ENCODE measurements at places on chromosomes 16 and 17. TPM values are rescaled to one million over a fixed set of nuclear protein-coding genes. Genes with fewer than 3 reads are reported as not detected.

NSF gene
- 50.0 TPM for total RNA-seq

DNA sequence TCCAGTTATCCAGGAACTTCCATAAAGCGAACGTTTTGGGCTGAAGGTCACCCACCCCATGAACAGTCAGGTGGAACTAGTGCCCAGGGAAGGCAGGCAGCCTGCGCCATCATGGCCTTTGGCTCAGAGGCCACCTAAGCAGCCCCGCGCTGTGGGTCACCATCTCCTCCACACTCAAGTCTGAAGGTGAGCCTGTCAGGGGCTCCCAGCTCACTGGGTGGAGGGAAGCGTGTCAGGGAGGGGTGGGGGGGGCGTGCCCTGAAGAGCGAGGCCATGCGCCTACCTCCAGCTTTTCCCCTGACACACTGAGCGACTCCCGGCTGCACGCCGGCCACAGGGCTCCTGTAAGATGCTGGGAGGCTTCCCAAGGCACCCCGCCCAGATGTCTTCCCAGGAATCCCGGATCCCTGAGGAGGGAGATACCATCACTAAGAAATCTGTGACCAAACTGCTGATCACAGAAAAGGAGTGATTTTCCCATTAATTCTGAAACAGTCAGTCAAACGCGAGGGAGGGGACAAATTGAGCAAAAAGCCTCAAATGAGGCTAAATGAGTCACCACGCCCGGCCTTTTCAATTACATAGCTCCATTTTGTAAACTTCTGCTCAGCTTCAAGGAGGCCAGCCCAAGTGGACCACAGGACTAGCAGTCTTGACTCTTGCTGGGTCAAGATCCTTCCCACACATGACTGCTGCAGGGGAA, 26.5 kb upstream of the SLC25A19 start:
- H3K27ac ChIP-seq, result peak overlapping the region; percentile 45
- H3K4me1 ChIP-seq, result peaks cover 33% of the 10 kb centered on the region
- H3K27me3 ChIP-seq, result no peaks in the 10 kb centered on the region
- peaks cover 21% of the 10 kb centered on the region for H3K36me3 ChIP-seq
- DNase-seq, result no peak
- no peak overlapping the region for H3K4me3 ChIP-seq

- no peaks in the 10 kb centered on the region for H3K27me3 ChIP-seq
- no peak for DNase-seq
- H3K36me3 ChIP-seq, result no peaks in the 10 kb centered on the region
- no peak overlapping the region for H3K4me3 ChIP-seq
- H3K27ac ChIP-seq, result no peak overlapping the region
These were observed 290.5 kb downstream of the CPPED1 start for GRCh38 chr16:12513076-12513790.

FBXO39 gene
- 1.5 TPM for total RNA-seq

GRCh38 chr17:81966343-81967243, 5.6 kb upstream of the NOTUM start:
- H3K27me3 ChIP-seq, result peaks cover 31% of the 10 kb centered on the region
- H3K4me3 ChIP-seq, result no peak overlapping the region
- H3K36me3 ChIP-seq, result no peaks in the 10 kb centered on the region
- no peak overlapping the region for H3K27ac ChIP-seq

- no peak for DNase-seq
- no peaks in the 10 kb centered on the region for H3K4me1 ChIP-seq
- no peak overlapping the region for H3K4me3 ChIP-seq
- H3K27me3 ChIP-seq, result no peaks in the 10 kb centered on the region
These were observed 39.1 kb upstream of the PABPN1L start for GRCh38 chr16:88905563-88905962.

DNA sequence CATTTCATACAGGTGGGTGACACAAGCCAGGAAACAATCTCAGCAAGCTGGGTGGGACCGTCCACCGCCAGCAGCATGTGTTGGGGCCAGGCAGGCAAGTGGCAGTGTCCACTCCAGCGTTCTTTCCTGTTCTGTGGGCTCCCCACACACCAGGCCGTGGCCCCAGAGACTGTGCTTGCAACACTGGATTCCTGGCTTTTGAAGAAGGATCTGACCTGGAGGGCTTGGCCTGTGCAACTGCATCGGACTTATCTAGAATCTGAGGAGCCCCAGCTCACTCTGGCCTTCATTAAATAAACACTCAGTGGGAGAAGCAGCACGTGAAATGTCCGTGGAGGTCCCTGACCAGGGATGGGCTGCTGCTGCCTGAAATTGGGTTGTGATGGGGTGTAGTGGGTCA, 3.2 kb downstream of the KSR1 start:
- H3K27me3 ChIP-seq, result no peaks in the 10 kb centered on the region
- H3K36me3 ChIP-seq, result no peaks in the 10 kb centered on the region
- H3K4me1 ChIP-seq, result peaks cover 75% of the 10 kb centered on the region
- DNase-seq, result no peak
- no peak overlapping the region for H3K27ac ChIP-seq
- no peak overlapping the region for H3K4me3 ChIP-seq

TBC1D3E gene
- total RNA-seq, result not detected

DNA sequence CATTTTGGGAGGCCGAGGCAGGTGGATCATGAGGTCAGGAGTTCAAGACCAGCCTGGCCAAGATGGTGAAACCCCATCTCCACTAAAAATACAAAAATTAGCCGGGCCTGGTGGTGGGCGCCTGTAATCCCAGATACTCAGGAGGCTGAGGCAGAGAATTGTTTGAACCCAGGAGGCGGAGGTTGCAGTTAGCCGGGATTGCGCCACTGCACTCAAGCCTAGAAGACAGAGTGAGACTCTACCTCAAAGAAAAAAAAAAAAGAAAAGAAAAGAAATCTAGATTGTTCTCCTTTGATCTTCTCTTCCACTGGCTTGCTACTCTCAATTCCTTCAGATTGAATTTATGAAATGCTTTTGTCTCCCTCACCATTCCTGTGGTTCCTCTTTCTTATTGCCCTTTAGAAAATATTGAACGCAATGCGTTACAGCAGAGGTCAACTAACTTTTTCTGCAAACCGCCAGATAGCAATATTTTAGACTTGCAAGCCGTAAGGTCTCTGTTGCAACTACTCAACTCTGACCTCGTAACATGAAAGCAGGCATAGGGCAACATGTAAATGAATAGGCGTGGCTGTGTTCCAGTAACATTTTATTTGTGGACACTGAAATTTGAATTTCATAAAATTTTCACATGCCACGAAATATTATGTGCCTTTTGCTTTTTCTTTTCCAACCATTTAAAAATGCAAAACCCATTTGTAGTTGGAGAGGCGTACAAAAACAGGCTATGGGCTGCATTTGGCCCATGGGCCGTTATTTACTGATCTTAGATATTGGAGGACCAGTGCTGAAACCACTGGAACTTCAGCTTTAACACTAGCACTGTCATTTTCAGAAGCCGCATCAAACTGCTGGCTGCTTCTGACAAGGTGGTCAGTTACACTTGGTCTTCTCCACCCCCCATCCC, 24.8 kb downstream of the PITPNC1 start:
- peaks cover 24% of the 10 kb centered on the region for H3K36me3 ChIP-seq
- peak overlapping the region; percentile 63 for H3K4me3 ChIP-seq
- no peak for DNase-seq
- peaks cover 60% of the 10 kb centered on the region for H3K4me1 ChIP-seq
- H3K27me3 ChIP-seq, result no peaks in the 10 kb centered on the region
- peak overlapping the region; percentile 95 for H3K27ac ChIP-seq

GRCh38 chr16:79621027-79621426, 20.5 kb upstream of the MAF start:
- H3K27ac ChIP-seq, result no peak overlapping the region
- H3K27me3 ChIP-seq, result peaks cover 35% of the 10 kb centered on the region
- no peak for DNase-seq
- H3K4me3 ChIP-seq, result no peak overlapping the region
- H3K4me1 ChIP-seq, result peaks cover 56% of the 10 kb centered on the region

TBX4 gene
- total RNA-seq, result not detected

TP53TG3B gene
- total RNA-seq, result not detected

SOCS3 gene
- 9.9 TPM for total RNA-seq

- peaks cover 3% of the 10 kb centered on the region for H3K27me3 ChIP-seq
- no peak overlapping the region for H3K27ac ChIP-seq
- no peaks in the 10 kb centered on the region for H3K36me3 ChIP-seq
- DNase-seq, result no peak
- H3K4me3 ChIP-seq, result no peak overlapping the region
These were observed 25.3 kb upstream of the GCSH start for GRCh38 chr16:81121474-81121990.

GRCh38 chr17:63433746-63434591, 12.1 kb downstream of the CYB561 start:
- H3K4me1 ChIP-seq, result peaks cover 63% of the 10 kb centered on the region
- H3K4me3 ChIP-seq, result peak overlapping the region; percentile 56
- peak overlapping the region; percentile 97 for H3K27ac ChIP-seq
- peaks cover 2% of the 10 kb centered on the region for H3K36me3 ChIP-seq

GRCh38 chr17:82943339-82943738, 103.5 kb upstream of the ZNF750 start:
- no peaks in the 10 kb centered on the region for H3K4me1 ChIP-seq
- peaks cover 59% of the 10 kb centered on the region for H3K36me3 ChIP-seq
- no peaks in the 10 kb centered on the region for H3K27me3 ChIP-seq
- H3K27ac ChIP-seq, result no peak overlapping the region
- H3K4me3 ChIP-seq, result no peak overlapping the region

- peaks cover 20% of the 10 kb centered on the region for H3K27me3 ChIP-seq
- H3K27ac ChIP-seq, result no peak overlapping the region
These were observed 39.0 kb upstream of the EMP2 start for GRCh38 chr16:10619271-10619849.

GRCh38 chr17:31522284-31522931, 130.9 kb downstream of the RAB11FIP4 start:
- no peak overlapping the region for H3K4me3 ChIP-seq
- no peak for DNase-seq
- H3K27ac ChIP-seq, result no peak overlapping the region

- H3K4me3 ChIP-seq, result peak within 1 kb of the TSS; percentile 79
- no peaks in the 10 kb centered on the region for H3K27me3 ChIP-seq
- H3K36me3 ChIP-seq, result peaks cover under 1% of the 10 kb centered on the region
- H3K27ac ChIP-seq, result peak within 1 kb of the TSS; percentile 91
- peaks cover 17% of the 10 kb centered on the region for H3K4me1 ChIP-seq
These were observed at the start of gene TELO2 for GRCh38 chr16:1492923-1493745. Gene TELO2 (plus strand): TSS chr16:1493360. CDS start chr16:1494282, 922 bp downstream.

TOM1L1 gene
- not detected for total RNA-seq

DNA sequence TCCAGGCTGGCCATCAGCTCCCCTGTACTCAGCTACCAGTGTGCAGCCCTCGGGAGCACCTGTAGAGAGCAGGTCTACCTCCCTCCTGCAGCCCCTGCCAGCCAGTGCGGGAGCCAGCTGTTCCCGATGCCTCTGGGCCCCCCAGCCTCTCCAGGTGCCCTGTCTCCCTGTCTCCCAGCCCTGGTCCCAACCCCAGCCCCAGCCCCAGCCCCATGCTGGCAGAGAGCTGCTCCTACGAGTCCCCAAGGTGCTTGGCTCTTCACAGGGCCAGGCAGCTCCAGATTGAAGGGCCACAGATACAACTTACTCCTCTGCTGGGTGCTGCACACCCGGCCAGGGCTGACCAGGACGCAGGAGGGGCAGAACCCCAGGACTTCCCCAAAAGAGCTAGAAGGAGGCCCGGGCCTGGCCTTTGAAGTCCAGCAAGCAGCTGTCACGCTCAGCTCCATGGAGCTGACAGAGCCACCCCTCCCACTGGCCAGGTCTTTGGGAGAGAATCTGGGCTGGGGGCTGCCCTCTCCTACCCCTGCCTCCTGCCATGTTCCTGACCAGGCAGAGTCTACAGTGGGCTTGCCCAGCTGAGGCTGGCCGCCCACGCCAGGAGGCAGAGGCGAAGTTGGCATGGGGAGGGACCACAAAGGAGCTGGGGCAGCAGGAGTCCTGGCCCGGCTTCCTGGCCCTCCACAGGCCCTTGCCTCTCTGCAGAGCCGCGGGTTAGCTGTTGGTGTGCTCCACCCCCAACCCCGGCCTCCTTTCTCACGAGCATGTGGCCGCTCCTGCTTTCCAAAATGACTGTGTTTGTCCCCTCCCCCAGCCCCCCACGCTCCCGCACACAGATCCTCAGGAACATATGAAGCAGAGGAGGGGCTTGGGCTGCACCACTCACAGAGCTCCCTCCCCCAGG, 9.5 kb upstream of the ADAM11 start:
- DNase-seq, result no peak
- H3K4me1 ChIP-seq, result no peaks in the 10 kb centered on the region
- H3K27ac ChIP-seq, result no peak overlapping the region
- H3K4me3 ChIP-seq, result no peak overlapping the region

KRTAP9-8 gene
- total RNA-seq, result not detected

DNA sequence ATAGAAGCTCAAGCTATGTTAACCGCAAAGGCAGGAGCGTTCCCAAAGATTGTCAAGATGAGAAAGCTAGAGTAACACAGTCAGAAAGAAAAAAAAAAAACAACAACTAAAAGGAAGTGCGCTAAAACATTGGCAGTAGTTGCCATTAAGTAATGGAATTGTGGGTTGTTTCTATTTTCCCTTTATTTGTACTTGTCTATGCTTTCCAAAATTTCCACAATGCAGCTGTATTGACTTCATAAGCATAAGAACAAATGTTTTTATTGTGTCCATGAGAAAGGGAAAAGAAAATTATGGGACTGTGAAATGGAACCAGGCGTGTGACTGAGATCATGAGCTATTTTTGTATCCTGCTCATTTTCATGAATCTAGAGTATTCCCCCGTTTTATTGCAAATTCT, 153.4 kb downstream of the TMEM114 start:
- H3K36me3 ChIP-seq, result no peaks in the 10 kb centered on the region
- no peak for DNase-seq
- no peak overlapping the region for H3K27ac ChIP-seq
- no peaks in the 10 kb centered on the region for H3K27me3 ChIP-seq
- no peak overlapping the region for H3K4me3 ChIP-seq

SP6 gene
- total RNA-seq, result 0.12 TPM

- peaks cover 67% of the 10 kb centered on the region for H3K36me3 ChIP-seq
- no peaks in the 10 kb centered on the region for H3K27me3 ChIP-seq
- no peak overlapping the region for H3K4me3 ChIP-seq
- no peak for DNase-seq
These were observed 6.4 kb downstream of the NFE2L1 start for GRCh38 chr17:48054238-48055185.

DNA sequence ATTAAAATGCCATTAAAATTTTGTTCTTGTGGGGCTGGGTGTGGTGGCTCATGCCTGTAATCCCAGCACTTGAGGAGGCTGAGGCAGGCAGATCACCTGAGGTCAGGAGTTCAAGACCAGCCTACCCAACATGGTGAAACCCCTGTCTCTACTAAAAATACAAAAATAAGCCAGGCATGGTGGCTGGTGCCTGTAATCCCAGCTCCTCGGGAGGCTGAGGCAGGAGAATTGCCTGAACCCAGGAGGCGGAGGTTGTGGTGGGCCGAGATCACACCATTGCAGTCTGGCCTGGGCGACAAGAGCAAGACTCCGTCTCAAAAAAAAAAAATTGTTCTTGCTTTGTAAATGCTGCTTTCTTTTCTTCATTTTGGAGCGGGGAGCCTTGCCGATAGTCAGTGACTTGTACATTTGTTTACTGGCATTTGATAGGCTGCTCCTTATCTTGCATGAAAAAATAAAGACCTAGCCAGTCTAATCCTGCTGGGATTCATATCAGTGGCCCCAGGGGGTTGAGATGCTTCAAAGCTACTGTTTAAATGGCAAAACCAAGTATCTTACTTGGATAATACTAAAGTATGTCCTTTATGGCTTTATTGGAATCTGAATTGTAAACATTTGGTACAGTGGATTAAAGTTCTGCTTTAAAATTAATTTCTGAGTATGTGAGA, 3.3 kb upstream of the CLTC start:
- peak overlapping the region; percentile 40 for H3K27ac ChIP-seq
- peaks cover 11% of the 10 kb centered on the region for H3K36me3 ChIP-seq
- no peak overlapping the region for H3K4me3 ChIP-seq
- H3K27me3 ChIP-seq, result no peaks in the 10 kb centered on the region
- H3K4me1 ChIP-seq, result peaks cover 29% of the 10 kb centered on the region

GRCh38 chr17:31803494-31804213, 55.4 kb downstream of the COPRS start:
- H3K36me3 ChIP-seq, result no peaks in the 10 kb centered on the region
- H3K27ac ChIP-seq, result no peak overlapping the region
- H3K4me3 ChIP-seq, result no peak overlapping the region
- DNase-seq, result no peak
- H3K27me3 ChIP-seq, result peaks cover 7% of the 10 kb centered on the region

All from activated CD8-positive, alpha-beta memory T cell treated with anti-CD3 and anti-CD28 coated beads, Interleukin-2, amount 10 ng/mL, durations not matched to agents 7 days and 5 days (primary cell).